ENCODE measurements at places on chromosomes 16 and 17. TPM values are rescaled to one million over a fixed set of nuclear protein-coding genes. Genes with fewer than 3 reads are reported as not detected.

The ZNF19 gene
- total RNA-seq, result 1.4 TPM

The STAT5B gene
- 48.5 TPM for total RNA-seq

- no peak for DNase-seq
Observed at GRCh38 chr17:64183815-64184214, 53.9 kb upstream of the ERN1 start.

The TPSAB1 gene
- total RNA-seq, result not detected

DNA sequence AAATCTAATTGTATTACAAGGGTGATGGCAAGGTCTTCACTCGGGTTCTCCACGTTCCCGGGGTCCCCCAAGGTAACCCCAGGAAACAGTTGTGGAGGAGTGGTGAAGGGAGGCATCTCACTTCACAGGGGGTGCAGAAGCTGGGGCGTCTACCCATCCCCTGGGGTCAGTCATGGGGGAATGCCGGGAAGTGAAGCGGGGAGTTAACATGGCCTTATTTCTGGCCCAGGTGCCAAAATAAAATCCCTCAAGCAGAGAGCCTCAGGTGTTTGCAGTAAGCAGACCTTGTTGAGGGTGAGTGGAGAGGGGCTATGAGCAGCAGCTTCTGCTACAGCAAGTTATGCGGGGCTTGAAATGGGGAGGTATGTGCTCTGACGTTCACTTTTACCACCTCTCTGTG, 9.0 kb upstream of the ATP2C2 start:
- DNase-seq, result no peak

DNA sequence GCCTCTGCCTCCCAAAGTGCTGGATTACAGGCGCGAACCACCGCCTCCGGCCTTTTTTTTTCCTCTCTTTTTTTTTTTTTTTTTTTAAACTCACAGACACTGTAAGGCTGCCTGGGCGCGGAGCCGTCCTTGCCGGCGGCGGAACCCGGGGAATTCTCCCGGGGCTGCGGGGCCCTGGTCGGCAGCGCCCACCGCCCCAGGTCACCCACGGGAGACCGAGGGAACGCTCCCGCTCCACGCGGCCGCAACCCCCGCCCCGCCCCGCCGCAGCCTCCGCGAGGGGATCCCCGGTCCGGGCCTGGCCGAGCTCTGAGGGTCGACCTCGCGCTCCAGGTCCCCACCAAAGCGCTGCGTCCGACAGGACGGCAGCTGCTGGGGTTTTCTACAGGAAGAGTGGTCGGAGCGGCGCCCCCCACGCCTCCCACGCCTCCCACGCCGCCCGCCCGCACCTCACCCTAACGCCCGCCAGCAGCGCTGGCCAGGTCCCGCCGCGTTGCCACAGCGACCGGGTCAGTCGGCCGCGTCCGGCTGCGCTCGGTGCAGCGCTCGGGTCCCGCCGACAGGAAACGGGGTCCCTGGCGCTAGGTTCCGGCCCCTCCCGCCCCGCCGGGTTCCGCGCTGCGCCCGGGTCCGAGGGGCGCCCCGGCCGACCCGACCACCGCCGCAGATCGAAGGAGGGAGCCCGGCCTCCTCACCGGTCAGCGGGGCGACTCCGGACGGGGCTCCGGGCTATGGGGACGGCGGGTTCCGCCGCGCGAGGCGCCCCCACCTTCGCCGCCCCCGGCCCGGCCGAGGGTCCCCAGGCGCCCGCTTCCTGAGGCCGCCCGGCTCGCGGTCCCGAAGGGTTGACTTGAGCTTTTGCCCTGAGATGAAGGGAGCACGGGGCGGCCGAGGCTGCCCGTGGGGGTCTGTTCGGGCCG, at the start of gene CCDC57:
CCDC57 (minus strand) TSS at position 512 of the 920 bp plus-strand sequence. CDS start 10,898 bp downstream, outside the sequence.
- DNase-seq, result no peak

The MT4 gene
- not detected for total RNA-seq

The C16orf92 gene
- not detected for total RNA-seq

The DNAI2 gene
- total RNA-seq, result not detected

The CCDC102A gene
- 22.6 TPM for total RNA-seq

GRCh38 chr17:77316191-77316641, 175.4 kb downstream of the SEC14L1 start:
- DNase-seq, result no peak

The MYL11 gene
- not detected for total RNA-seq

The HOXB4 gene
- 10.3 TPM for total RNA-seq

- DNase-seq, result no peak
Observed at GRCh38 chr17:3804503-3804931, 3.5 kb upstream of the ITGAE start.

The IGSF6 gene
- total RNA-seq, result not detected

The VAMP2 gene
- 10.6 TPM for total RNA-seq
